ENCODE measurements at places on chromosomes 12 and 14.

- no peak for DNase-seq
Measured at GRCh38 chr14:31164115-31164514, 43.5 kb downstream of the HECTD1 start.

- no peak for DNase-seq
Measured at GRCh38 chr12:4228122-4228580, 45.4 kb upstream of the CCND2 start.

GRCh38 chr12:16828891-16829290 lies 222.9 kb upstream of the LMO3 start:
- DNase-seq: peak; percentile 58

DNA sequence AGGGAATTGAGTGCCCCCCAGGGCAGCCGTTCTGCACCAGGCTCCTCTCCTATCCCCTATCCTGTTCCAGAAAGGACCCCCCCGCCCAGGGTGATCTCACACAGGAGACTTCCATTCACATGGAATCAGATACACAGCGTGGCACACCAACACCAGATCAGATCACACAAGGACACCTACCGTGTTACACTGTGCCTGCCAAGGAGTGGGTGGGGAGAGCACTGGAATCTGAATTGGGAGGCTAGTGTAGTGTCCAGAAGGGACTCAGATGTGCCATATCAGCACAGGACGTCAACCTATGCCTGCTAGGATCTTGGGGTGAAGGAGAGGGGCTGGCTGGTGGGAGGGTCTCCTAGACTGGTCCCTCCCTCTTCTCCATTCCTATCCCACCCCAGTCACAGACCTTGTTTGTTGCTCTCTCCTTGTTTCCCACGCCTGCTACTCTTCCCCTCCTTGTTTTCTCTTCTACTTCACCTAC lies 2.3 kb downstream of the PTMS start:
- no peak for DNase-seq

- DNase-seq: no peak
Measured at GRCh38 chr12:10740182-10740581, 17.1 kb upstream of the YBX3 start.

GRCh38 chr12:122951979-122952892 lies 14.0 kb downstream of the ABCB9 start:
- DNase-seq: peak; percentile 67

GRCh38 chr14:85129921-85130320 lies 400.0 kb upstream of the FLRT2 start:
- no peak for DNase-seq

DNA sequence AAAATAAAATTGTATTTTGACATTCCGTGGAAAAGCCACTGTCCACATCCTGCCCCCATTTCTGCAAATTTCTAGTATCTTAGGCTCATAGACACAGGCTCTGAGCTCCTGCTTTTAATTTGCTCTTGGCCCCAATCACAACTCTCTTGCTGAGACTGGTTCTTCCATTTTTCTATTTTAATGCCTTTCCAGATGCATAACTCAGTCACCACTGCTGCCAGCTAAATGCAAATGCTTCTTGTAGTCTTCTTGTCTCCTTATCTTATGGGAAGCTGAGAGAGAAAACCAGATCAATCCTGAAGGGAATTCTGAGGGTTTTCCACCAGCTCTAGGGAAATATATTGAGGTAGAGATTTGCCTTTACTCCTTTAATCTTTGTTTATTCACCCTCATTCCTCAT lies 149.0 kb downstream of the DHRS2 start:
- no peak for DNase-seq

GRCh38 chr14:75977582-75977943 lies 4.2 kb downstream of the TGFB3 start:
- no peak for DNase-seq

- peak; percentile 40 for DNase-seq
Measured at GRCh38 chr12:119758722-119759121, 90.8 kb downstream of the PRKAB1 start.

DNA sequence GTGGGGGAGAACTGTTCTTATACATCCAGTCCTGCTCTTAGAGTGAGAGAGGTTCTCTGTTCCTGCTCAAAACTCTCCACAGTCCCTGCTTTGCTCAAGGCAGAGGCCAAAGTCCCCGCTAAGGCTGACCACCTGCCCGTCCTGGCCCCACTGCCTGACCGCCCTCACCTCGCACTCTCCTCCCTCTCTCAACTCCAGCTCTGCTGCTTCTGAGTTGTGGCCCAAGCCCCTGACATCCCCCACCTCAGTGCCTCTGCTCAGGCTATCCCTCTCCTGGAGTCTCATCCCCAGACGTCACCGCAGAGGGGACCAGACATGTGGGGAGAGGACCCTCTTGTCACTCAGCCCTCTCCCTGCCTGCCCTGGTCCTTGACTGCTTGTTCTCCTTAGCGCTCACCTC lies 110.6 kb downstream of the CALM1 start:
- no peak for DNase-seq
